ENCODE measurements at places on chromosomes 6 and 20.

DNA sequence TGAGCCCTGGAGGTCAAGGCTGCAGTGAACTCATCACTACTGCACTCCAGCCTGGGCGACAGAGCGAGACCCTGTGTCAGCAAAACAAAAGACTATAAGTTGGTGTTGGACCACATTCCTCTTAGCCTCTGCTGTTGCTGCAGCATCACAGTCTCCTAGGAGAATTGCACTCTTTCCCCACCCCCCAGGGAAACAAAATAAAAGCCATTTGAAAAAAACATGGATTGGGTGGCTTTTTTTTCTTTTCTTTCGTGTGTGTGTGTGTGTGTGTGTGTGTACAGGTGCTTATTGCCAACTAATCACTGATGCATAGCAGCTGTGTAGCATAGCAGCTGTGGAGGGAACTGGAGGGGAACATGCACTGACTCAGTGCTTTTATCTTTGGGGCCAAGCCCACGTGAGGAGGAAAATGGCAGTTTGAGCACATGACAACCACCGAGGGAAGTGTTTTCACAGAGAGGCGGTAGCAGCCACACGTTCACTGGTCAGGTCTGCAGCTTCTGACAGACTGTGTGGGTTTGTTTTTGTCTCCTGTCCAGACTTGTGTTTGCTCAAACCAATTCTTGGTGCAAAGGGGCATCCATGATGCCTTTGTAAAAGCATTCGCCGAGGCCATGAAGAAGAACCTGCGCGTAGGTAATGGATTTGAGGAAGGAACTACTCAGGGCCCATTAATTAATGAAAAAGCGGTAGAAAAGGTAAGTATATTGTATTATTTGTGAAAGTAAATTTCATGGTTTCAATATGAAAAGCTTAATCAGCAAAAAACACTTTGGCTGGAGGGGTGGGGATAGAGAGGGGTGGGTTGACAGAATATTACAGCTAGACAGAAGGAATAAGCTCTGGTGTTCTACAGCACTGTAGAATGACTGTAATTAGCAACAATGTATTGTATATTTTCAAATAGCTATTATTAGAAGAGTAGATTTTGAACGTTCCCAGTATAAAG is 27.7 kb downstream of the ALDH5A1 start:
- no peak for DNase-seq

DNA sequence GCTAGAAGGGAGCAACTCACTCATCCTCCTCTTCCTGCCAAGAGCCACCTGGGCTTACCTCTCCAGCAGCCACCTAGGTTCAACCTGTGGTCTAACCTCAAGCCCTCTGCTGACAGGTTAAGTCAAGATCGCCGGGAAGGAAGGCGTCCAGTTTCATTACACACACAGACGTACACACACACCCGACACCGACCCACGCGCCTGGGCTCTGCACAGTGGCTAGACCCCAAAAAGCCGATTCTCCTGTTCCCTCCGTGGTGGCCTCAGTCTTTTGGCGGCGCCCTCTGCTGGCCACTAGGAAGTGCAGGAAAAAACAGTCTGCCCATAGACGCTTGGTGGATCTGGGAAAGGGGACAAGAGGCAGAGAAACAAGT is 52.8 kb downstream of the MRPL14 start:
- DNase-seq = peak; percentile 50

DNA sequence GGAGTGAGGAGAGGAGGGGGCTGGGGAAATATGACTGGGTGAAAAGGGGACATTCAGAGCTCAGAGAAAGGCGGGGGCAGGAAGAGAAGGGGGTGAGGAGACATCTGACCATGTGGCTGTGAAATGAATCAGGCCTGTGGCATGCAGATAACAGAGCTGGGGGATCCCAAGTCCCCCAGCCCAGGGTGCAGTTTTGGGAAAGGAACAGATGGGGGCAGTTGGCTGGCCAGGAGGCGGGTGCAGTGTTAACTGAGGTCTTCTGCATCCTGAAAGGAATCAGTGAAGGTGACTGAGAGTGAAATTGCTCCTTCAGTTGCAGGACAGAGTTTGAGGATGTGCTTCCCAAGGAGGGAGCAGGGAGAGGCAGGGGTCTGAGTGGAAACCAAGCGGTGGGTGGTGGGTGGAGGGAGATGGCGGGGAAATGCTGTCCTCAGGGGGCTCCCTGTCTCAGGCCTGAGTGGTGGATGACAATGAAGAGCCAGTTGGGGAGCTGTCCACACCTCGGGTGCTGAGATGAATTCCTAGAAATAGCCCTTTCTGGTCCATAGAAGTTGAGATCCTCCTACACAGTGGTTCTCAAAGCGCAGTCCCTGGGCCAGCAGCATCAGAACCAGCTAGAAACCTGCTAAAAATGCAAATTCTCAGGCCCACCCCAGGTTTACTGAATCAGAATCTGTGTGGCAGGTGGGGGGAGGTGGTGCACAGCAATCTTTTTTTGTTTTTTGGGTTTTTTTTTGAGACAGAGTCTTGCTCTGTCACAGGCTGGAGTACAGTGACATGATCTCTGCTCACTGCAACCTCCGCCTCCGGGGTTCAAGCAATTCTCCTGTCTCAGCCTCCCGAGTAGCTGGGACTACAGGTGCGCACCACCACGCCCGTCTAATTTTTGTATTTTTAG is 26.0 kb upstream of the CCDC167 start:
- DNase-seq = no peak

GRCh38 chr6:635233-635632 is 21.7 kb downstream of the HUS1B start:
- no peak for DNase-seq

DNA sequence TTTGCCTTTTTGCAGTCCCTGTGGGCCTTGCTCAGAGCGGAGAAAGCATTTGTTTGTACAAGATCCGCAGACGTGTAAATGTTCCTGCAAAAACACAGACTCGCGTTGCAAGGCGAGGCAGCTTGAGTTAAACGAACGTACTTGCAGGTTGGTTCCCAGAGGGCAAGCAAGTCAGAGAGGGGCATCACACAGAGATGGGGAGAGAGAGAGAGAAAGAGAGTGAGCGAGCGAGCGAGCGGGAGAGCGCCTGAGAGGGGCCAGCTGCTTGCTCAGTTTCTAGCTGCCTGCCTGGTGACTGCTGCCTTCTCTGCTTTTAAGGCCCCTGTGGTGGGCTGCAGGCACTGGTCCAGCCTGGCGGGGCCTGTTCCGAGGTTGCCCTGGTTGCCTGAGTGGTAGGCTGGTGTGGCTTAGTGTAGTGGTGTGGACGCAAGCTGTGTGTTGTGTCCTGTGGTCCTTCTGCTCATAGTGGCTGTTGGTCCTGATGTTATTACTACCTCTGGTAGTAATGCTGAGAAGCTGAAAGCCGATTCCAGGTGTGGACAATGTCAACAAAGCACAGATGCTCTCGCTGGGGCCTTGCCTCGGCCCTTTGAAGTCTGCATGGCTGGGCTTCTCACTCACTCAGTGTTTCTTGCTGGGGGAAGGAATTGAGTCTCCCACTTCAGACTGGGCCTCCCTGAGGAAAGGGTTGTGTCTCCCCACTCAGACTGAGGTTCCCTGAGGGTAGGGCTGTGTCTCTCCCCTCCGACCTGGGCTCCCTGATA is 12.1 kb downstream of the VEGFA start:
- DNase-seq = no peak

DNA sequence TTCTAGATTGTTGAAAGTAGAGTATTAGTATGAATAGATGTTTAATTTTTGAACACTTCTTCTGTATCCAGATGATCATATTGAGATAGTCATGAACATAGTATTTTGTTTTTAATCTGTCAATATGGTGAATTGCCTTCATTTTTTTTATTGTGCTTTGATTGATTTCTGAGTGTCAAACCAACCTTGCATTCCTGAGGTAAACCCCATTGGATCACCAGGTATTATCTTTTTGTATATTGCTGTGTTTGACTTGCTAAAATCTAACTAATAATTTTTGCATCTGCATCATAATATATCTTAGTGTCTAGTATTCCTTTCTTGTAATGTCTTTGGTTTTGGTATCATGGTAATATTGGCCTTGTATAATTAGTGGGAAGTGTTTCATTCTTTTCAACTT is 25.5 kb downstream of the SERPINB1 start:
- DNase-seq = no peak

DNA sequence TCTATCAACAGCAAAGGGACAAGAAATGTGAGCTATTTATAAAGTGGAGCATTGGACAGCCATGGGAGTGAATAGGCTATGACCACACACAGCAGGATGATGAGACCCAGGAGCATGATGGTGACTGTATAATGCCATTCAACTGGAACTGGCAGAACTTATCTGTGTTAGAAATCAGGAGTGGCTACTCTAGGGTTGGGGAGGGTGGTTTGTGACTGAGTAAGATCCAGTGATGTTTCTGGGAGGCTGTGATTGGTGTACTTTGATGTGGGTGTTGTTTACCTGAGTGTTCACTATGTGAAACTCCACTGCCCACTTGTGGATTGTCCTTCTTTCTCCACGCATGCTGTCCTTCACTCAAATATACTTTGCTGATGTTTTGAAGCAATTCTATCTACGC is 11.5 kb upstream of the HLA-B start:
- DNase-seq = no peak

DNA sequence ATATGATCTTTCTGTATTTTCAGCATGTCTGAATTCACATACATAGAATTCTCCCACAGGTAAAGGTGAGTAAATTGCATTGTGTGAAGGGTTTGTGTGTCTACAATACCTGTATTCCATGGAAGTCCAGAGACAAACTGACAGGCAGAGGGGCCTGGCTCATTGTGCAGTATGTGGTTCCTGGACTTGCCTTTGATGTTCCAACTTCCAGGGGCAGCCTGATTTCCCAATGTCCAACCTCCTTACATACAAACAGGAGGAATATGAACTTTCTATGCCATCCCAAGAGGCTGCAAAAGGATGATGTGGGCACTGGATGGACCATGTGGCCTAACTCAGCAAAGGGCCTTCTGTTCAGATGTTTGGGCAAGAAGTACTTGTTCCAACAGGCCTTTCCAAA is 58.5 kb downstream of the LYRM4 start:
- no peak for DNase-seq

- no peak for DNase-seq
These were observed 21.2 kb upstream of the TTPAL start for GRCh38 chr20:44454306-44454963.

- DNase-seq = no peak
These were observed 55.1 kb downstream of the ADNP start for GRCh38 chr20:50876063-50876685.

DNA sequence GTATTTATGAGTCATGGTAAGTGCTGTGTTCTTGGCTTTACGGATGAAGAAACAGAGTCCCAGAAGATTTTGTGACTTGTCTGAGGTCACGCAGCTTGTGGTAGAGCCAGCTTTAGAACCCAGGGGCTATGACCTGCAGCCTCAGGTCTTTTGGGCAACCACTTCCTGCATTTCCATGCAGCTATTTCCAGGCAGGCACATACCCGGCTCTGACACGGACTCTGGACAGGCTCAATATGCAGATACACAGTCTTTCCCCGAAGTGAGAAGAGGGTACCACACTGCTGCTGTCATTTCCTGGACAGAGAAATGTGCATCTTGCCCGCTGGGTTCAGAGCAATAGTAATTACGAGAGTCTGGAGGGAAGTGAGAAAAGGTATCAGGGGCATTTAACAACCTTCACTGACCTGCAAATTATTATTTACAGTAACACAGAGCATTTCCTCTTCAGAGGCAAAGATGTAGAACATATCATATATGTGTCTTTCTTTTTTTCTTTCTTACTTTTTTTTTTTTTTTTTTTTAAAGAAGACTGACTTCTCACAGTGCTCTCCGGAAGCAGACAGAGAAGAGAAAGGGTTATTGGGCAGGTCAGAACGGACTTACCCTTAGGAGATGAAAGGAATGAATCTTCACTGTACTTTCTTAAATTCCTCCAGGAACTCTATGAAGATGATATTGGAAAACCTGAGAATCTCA is 185.1 kb downstream of the CLIC5 start:
- DNase-seq = no peak

GRCh38 chr6:17831135-17831534 is 124.4 kb upstream of the NUP153 start:
- DNase-seq = no peak

DNA sequence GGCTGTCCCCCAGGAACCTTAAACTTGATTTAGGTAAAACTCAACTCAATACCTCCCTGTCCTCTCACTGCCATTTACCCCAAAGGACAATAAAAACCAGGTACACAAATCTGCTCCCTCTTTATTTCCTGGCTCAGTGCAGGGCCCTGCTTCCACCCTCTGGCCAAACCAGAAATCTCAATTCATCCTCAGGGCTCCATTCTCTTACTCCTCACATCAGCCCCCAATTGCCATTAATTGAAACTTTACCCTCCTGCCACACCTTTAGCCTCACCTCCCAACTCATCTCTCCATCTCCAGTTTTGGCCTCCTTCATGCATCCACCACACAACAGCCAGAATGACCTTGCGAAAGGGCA is 10.5 kb downstream of the ZBTB2 start:
- DNase-seq = peak; percentile 28

DNA sequence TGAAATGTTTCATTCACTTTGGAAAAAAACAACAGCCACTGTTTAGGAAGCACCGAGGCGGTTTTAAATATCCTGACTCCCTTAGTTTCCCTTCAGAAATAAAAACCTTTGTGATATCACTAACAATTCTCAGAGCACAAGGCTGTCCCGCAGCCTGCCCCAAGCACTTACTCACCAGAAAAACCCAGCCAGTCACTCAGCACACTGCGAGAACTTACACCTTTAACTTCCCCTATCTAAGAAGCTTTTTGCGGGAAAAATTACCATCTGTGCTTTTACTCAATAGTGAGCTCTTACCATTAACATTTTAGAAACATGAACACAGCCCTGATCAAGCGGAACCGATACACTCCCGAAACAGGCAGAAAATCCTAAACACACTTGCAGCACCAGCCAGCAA is 9.3 kb downstream of the ZBTB46 start:
- no peak for DNase-seq

DNA sequence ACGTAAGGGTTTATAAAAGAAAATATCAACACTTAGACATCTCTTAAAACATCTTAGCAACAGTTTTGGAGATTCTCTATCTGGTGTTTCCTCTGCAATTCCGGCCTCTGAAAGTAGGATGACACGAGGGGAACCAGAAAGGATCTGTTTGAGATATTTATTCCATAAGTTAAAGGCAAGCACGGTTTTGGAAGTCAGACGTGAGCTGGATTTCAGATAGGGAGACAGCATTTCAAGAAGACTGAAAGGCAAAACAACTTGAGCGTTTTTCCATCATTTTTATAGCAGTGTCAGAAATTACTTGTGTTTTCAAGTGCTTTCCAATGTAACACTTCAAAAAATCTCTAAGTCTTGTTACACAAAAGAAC is 52.9 kb upstream of the BTN3A2 start:
- no peak for DNase-seq

GRCh38 chr20:32912688-32913087 is 54.0 kb downstream of the EFCAB8 start:
- DNase-seq = no peak

DNA sequence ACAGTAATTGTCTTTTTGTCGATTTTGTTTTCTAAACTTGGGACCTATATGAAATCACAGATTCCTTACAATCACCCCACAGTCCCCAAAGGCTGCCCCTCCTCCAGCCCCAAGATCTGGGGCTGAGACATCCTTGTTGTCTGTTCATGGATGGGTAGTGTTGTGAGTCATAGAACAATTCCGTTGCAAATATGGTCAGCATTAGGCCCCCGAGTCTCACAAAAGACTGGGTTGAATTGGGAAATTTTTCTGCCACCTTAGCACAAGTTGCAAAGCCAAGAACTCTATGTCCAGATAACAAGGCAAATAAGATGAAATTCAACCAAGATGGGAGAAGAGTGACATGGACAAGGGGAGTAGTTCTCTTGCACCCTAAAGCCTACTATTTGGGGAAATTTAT is 10.5 kb upstream of the TAB2 start:
- no peak for DNase-seq

GRCh38 chr6:41098366-41098765 is 25.6 kb downstream of the NFYA start:
- no peak for DNase-seq

All from CD8-positive, alpha-beta T cell (primary cell).